ENCODE measurements at places on chromosomes 4 and X.

DNA sequence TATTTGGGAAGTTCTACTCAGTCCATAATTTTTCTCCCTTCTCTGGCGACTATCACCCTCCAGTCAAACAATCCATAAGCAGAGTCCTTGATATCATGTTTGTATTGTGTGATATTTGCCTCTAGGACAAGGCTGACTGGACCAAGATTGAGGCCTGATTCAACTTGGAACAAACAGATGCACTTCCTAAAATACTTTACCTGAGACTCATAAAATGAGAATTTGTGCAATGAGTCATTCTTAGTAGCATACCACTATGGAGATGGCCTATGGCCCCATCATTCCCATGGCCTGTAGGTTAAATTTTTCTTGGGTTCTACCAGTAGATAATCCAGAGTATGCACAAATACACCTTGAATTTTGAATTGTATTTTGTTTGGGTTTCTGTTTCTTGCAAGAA lies 74.2 kb upstream of the DMD start:
- DNase-seq: no peak

GRCh38 chrX:2654436-2655340 lies 36.4 kb upstream of the CD99 start:
- DNase-seq: no peak

- DNase-seq: no peak
Observed at GRCh38 chr4:53899586-53900270, 164.7 kb downstream of the CHIC2 start.

DNA sequence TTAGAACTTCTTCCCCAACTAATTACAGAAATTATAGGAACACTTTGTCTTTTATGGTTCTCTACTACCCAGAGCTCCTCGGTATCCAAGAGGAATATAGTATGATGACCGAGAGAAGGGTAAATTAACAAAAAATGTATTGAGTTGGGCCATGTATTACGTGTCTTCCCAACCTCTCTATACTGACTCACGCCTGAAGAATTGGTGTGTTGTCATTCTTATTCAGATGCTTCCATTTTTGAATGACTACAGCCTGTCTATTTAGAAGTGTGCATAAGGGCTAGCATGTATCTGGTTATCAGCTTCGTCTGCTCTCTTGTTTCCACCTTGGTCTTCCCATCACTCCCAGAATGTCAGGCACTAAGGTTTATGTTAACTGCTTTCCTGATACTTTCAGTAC lies 24.5 kb upstream of the SCD5 start:
- no peak for DNase-seq

GRCh38 chr4:81118086-81118485 lies 87.6 kb downstream of the BMP3 start:
- no peak for DNase-seq

- DNase-seq: no peak
Observed at GRCh38 chr4:149766135-149766534, 49.5 kb downstream of the IQCM start.

GRCh38 chrX:97050392-97050791 lies 166.7 kb downstream of the RPA4 start:
- no peak for DNase-seq

DNA sequence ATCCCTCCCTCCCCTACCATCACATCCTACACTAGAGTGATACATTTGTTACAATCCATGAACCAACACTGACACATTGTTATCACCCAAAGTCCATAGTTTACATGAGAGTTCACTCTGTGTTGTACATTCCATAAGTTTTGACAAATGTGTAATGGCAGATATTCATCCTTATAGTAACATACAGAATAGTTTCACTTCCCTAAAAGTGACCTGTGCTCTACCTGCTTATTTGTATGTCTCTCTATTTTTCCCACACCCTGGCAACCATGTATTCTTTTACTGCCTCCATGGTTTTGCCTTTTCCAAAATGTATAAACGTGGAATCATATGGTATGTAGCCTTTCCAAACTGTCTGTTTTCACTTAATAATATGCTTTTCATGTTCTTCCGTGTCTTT lies 42.2 kb upstream of the HPGD start:
- DNase-seq: no peak

- DNase-seq: no peak
Observed at GRCh38 chr4:140220058-140220457, 66.1 kb upstream of the MAML3 start.

DNA sequence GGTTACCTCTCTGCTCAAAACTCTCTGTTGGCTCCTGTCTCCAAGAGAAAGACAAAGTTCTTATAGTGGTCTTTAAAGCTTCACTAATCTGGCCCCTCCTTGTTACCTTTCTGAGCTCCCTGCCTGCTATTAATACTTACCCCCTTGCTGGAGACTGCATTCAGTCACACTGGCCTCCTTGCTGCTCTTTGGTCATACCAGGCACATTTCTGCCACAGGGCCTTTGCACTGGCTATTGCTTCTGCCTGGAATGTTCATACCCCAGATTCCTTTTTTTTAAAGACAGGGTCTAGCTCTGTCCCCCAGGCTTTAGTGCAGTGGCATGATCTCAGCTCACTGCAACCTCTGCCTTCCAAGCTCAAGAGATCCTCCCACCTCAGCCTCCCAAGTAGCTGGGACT lies 15.9 kb upstream of the RAB9A start:
- no peak for DNase-seq

- DNase-seq: no peak
Observed at GRCh38 chr4:159021597-159022385, 81.1 kb upstream of the RAPGEF2 start.

GRCh38 chrX:14927401-14927800 lies 54.2 kb downstream of the MOSPD2 start:
- no peak for DNase-seq

GRCh38 chrX:7233580-7234406 lies 85.8 kb upstream of the PUDP start:
- DNase-seq: no peak

DNA sequence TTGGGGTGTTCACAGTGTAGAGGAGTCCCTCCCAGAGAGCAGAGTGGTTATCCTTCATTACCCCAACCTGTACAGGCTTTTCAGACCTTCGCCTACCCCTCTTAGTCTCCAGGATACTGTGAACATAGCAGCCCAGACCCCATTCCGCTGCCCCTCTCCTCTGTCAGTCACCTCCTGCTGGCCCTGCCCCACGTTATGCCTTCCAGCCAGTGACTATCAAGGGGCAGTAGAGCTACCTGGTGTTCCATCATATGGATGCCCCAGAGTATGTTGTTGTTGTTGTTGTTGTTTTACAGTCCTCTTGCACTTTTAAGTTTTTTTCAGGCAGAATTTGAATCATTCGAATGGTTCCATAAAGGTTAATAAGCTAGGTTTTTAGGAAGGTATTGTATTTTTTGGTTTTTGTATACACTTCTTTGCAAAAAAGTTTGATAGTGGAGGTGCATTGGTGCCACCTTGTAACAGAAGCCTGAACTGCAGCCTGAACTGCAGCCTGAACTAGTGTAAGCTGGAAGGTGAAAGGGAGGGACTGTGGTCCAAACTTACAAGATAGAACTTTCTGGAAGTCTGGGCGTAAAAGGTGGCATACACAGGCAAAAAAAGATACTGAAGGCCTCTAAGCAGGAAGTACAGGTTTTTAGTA lies 101.4 kb upstream of the RAB40AL start:
- DNase-seq: no peak

DNA sequence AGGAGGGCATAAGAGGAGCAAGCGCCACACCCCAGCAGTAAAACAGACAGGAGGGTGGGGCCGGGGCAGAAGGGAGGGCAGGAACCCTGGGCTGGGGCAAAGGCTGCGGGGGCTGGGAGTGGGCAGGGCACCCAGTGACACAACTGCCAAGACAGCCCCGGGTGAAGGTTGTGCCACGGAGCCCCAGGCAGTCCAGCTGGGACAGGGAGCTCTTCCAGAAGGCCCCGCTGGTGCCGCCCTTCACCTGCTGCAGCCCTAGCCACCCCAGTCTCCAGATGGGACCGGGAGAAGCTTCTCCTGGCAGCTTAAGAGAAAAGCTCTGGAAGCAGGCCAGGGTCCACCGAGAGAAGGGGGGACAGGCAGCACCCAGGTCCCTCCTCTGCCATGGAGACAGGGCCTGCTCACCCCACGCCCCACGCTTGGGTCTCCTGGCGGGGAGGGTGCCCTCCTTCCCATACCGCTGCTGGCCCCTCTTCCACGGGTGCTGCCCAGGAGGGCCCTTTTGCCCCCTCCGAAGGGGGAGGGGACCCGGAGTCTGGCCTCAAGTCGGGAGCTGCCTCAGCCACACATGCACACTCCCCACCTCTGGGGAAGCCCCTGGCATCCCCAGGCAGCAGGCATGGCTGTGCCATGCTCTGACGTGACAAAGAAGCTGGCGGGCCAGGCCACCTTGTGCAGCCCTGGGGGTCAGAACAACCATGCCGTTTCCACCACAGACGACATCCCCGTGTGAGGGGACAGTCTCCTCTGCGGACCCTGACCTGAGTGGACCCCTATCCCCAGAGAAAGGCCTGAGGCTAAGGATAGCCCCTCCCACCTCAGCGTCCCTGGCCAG lies 1.5 kb downstream of the DGKQ start:
- no peak for DNase-seq

- no peak for DNase-seq
Observed at GRCh38 chrX:39802354-39802753, 295.4 kb downstream of the BCOR start.

GRCh38 chr4:151114986-151115385 lies 15.6 kb downstream of the RPS3A start:
- no peak for DNase-seq

DNA sequence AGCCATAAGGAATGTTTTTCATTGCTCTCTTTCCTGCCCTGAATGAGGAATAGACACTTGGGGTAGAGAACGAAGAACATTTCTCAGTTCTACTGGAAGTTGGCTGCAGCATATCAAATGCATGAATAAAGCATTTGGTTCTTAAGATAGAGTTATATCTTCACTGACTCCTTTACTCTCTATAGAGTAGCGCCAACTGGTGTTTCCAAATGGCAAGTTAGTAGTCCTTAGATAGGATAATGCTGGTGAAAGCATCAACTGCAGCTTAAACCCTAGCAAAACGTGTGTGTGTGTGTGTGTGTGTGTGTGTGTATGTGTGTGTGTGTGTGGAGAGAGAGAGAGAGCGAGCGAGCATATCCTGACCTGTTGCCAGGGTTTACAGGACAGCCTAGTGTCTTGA lies 62.2 kb upstream of the FRMPD4 start:
- DNase-seq: no peak

DNA sequence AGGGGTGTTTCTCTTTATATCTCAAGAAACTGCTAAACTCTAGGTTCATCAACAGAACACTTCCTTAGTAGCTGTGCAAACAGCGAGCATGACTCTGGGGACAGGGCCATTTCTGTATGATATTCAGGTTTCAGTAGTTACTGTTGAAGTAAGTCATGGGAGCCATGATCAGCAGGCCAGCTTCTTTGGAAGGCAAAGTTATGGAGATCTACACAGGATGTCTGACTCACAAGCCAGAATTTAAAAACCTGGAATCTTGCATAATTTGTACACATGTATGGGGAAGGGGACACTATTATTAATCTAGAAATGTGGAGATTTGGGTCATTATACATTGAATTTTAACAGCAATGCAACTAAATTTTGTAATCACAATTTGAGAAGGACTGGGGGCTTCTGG lies 187.8 kb upstream of the NR3C2 start:
- DNase-seq: no peak

- no peak for DNase-seq
Observed at GRCh38 chrX:13119386-13119785, 75.0 kb upstream of the FAM9C start.

GRCh38 chr4:12173496-12173895 lies 744.8 kb upstream of the HS3ST1 start:
- no peak for DNase-seq

DNA sequence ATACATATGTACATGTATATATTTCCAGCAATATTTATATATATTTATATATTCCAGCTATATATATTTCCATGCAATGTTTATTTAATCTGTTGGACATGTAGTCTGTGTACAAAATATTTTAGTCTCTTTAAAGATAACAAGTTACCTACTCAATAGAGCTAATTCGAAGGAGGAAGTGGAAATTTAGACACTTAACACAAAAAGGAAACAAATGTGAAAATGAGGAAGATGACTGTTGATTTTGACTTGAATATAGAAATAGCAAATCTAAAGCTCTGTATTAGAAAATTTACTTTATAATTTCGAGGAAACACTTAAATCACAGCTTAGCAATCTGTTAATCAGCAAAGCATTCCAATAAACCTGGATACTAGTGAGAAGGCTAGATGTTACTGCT lies 1064.4 kb downstream of the PCDH7 start:
- no peak for DNase-seq

DNA sequence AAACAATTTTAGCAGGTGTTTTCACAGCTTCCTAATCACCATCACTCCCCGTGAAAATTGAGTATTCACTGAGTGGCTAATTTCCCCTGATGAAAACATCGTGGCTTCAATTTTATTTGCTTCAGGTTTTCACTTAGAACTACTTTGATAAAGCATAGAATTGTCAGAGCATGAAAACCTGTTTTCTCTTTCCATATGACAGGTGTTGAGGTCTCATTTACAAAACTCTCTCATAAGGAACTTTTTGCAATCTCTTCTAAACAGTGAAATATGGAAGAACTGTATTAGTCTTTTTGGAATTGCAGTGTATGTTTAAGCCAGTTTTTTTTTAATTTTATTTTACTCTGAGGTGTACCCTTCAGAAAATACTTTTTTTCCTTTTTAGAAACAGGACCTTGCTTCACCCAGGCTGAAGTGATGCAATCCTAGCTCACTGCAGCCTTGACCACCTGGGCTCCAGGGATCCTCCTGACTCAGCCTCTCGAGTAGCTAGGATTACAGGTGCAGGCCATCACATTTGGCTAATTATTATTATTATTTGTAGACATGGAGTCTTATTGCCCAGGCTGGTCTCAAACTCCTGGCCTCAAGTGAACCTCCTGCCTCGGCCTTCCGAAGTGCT lies 111.2 kb upstream of the RAPGEF2 start:
- no peak for DNase-seq

DNA sequence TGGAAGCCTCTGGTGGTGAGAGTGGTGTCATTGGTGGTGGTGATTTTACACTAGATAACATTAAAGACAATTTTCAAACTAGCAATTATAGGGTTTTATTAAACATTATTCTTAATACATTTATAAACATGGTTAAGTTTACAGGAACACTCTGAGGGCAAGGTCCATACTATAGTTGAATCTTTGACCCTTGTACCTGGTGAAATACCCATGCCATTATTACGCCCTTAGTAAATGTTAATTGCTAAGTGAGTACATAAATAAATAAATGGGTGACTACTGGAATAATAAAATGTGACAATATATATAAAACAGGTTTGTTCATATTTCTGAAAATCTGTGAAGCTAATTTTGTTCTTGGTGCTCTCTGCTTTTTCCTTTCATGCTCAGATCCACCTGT lies 13.6 kb upstream of the CLNK start:
- no peak for DNase-seq

- no peak for DNase-seq
Observed at GRCh38 chr4:56981795-56982201, 3.1 kb downstream of the POLR2B start.

DNA sequence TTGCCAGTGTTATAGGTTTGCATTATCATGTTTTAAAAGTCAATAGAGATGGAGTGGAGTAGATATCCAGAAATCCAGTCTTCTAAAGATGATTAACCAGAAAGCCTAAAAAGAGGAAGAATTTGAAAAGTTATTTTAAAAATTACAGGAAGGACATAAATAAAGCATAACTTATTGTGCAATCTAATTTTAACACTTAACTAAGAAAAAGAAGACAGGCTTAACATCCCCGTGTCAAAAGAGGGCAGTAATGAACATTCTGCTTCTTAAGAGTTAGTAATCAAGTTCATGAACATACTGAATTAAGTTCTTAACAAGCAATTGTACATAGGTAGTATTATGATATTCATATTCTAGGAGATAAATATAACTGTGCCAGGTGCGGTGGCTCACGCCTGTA lies 39.3 kb downstream of the ELF2 start:
- DNase-seq: no peak

- no peak for DNase-seq
Observed at GRCh38 chrX:10922159-10922558, 189.0 kb upstream of the HCCS start.
